Brain pericyte (primary cell): ENCODE measurements at places on chromosomes 12 and 14.

GRCh38 chr14:105030194-105030593 lies 9.3 kb upstream of the CDCA4 start:
- DNase-seq = no peak

DNA sequence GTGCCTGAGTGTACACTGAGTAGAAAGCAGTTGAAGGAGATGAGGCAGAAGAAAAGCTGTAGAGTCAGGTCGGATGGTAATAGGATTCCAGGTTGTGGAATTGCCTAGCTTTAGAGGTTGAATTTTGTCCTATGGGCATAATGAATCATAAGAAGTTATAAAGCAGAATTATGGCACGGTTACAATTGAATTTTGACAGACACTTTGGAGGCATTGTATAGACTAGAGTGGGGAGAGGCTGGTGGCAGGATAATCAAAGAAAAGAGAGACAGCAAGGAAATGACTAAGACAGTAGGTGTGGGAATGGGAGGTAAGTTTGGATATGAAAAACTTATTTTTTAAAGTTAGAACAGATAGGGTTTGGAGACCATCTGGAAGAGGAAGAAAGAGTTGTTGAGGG lies 102.6 kb downstream of the NTN4 start:
- no peak for DNase-seq

DNA sequence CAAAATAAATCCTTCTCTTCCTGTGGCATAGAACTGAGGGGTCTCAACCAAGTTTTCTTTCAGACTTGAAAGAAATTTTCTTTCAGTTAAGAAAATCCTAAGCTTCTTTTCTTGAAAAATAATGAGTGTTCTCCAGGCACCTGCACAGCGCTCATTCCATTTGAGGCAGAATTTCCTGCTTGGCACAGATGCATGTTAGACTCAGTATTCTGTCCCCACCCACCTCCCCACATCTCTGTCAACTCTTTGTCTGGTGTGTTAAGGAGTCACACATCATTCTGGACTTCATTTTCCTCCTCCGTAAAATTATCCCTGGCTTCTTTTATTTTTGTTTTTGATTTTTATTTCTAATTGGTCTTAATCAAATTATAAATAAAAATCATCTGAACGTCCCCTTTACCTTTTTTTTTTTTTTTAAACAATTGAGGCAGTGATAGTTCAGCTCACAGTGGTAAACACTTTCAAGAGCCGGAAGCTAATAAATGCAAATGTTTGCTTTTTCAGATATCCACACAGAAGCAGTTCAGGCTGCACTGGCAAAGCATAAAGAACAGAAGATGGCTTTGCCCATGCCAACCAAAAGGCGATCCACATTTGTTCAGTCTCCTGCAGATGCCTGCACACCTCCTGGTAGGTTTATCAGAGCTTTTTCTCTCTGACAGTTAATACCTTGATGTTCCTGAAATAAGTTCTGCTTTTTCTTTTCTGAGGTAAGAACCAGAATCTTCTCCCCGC lies 104.0 kb upstream of the ATF1 start:
- no peak for DNase-seq

DNA sequence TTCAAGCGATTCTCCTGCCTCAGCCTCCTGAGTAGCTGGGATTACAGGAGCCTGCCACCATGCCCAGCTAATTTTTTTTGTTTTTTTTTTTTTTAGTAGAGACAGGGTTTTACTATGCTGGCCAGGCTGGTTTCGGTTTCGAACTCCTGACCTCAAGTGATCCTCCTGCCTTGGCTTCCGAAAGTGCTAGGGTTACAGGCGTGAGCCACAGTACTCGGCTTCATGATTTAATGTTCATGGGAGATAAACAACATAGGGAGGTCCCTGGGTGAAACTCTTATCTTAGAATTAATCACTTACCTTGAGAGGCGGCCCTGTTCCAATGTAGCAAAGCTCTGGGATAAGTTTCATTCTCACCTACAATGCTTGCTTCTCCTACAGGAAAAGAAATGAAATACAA lies 48.3 kb downstream of the SEL1L start:
- no peak for DNase-seq

GRCh38 chr12:116804051-116804450 lies 65.9 kb downstream of the RNFT2 start:
- DNase-seq = no peak

DNA sequence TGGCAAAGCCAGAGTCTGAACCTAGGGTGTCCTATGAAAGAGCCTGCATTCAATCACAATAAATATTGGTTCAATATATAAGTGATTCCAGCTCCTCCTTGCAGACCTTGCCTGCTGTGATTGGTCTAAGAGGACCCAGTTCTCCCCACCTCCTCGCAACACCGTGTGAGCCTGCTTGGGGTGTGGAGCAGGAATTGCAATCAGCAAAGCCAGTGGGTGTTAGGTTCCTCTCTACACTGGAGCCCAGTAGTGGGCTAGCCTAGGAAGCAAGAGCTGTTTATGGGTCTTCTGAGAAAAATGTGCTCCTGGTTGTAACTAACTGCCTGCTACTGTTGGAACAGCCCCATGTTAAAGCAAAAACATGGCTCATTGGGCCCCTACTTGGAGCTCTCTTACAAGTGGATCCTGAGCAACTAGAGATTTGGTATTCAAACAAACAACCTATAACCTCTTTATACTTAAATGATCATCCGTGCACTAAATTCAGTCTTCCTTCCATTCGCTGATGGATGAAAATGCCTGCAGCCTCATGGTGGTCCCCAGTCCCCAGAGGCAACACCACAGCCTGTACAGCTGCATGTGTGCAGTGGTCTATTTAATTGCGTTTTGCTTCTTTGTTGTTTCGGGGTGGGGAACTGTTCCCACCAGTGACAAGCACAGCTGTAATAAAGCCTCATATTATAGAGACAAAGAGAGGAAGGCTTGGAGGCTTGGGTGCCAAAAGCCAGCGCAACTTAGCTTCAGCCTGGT lies 3.7 kb upstream of the SELPLG start:
- no peak for DNase-seq

DNA sequence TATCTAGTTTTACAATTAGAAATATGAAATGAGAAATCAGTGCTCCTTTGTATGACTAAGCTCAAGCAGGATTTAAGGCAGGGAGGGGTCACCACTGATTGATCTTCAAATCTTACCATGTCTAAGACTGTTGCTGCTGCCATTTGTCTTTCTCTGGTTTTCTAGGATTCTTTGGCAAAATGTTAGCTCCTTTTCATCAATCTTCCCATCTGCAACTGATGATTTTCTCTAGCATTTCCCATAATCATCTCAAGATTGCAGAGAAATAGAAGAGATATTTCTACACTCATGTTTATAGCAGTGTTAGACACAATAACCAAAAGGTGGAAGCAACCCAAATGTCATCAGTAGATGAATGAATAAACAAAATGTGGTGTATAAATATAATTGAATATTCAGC lies 175.0 kb downstream of the RAD51B start:
- no peak for DNase-seq

GRCh38 chr12:47868041-47868440 lies 36.8 kb downstream of the VDR start:
- DNase-seq = peak; percentile 51

DNA sequence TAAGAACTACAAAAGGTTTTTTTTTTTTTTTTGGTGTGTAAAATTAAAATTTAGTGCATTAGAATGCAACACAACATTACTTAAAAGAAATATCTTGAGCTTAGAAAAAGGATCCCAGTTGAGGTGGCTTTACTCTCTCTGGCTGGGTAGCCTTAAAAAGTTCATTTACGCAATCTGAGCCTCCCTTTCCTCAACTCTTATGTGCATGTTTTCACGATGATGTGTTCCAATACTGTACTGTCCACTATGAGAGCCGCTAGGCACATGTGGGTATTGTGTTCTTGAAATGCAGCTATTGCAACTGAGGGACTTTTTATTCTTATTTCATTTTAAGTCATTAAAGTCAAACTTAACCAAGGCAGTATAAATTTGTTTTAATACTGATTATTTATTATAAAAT lies 460.9 kb upstream of the SYT1 start:
- no peak for DNase-seq

GRCh38 chr12:120214626-120215356 lies 13.9 kb upstream of the RPLP0 start:
- no peak for DNase-seq

GRCh38 chr12:52517888-52518287 lies 2.3 kb downstream of the KRT5 start:
- DNase-seq = no peak

DNA sequence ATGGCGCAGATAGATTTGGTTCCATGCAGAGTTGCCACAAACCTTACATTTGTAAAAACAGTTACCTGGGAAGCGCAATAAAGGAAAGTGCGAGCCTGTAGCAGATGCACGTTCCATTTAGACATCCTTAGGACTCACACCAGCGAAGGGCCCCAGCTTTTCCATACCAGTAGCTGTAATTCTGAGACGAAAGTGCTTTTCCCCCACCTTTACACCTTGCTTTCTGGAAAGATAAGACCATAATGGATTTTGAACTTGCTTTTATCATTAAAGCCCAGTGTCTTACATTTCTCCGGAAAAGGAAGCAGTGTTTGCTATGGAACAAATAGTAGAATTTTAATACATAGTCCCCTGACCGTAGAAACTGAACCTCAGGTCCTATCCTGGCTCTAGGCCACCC lies 616 bp upstream of the CCDC77 start:
- no peak for DNase-seq

DNA sequence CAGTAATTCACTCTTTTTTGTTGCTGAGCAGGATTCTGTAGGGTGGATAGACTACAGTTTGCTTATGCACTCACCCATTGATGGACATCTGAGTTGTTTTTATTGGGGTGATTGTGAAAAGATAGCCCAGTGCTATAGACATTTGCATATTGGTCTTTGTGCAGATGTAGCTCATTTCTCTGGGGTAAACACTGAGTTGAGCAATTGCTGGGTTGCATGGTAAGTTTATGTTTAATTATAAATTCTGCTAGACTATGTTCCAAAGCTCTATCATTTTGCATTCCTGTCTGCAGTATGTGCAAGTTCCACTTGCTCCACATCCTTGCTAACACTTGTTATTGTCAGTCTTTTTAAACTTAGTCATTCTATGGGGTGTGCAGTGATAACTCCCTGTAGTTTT lies 65.4 kb upstream of the RFLNA start:
- DNase-seq = no peak

GRCh38 chr12:81377771-81378170 lies 299.9 kb downstream of the ACSS3 start:
- no peak for DNase-seq

GRCh38 chr14:73227812-73228781 lies 9.2 kb upstream of the PAPLN start:
- peak; percentile 91 for DNase-seq

DNA sequence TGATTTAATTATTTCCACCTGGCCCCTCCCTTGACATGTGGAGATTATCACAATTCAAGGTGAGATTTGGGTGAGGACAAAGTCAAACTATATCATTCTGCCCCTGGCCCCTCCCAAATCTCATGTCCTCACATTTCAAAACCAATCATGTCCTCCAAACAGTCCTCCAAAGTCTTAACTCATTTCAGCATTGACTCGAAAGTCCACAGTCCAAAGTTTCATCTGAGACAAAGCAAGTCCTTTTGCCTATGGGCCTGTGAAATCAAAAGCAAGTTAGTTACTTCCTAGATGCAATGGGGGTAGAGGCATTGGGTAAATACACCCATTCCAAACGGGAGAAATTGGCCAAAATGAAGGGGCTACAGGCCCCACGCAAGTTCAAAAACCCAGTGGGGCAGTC lies 31.1 kb upstream of the SPATA7 start:
- no peak for DNase-seq

DNA sequence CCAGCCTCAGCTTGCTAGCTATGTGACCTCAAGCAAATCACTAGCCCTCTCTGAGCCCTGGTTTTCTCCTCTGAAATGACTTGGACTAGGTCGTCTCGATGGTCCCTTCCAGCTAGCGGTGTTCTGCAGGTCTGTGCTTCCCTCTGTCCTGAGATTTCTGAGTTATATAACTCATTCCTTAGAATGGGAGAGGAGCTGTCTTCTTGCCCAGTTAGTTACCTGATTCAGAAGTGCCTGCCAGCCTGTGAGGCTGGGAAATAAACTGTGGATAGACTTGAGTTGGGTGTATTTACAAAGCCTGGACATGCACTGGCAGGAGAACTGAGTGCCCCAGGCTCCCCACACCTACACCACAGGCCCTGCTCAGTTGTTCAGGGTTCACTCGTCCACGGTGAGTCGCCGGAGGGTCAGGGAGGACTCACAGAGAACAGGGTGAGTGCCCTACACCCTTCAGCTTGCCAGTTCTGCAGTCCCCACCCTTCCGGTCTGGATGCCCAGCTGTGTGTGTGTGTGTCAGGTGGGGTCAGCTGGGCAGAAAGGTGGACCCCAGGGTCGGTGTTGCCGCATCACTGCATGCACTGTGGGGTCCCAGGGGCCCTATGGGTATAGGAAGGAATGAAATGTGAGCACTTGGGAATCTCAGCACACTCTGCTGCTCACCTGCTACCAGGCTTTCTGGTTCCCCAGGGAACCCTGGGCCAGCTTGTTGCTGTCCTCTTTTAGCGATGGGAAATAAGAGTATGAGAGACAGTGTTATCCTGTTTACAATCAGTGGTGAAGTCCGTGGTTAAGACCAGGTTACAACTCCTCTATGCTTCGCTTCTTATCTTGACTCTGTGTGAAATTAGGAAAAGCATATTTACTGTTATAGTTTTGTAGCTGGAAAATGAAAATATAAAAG lies 348.2 kb downstream of the DPF3 start:
- DNase-seq = no peak

- no peak for DNase-seq
Observed at GRCh38 chr12:49340971-49341776, 4.2 kb upstream of the C1QL4 start.

GRCh38 chr14:66378712-66379505 lies 107.3 kb upstream of the CCDC196 start:
- DNase-seq = no peak

- peak; percentile 82 for DNase-seq
Observed at GRCh38 chr12:115341442-115341841, 657.5 kb upstream of the TBX3 start.

GRCh38 chr12:82648259-82648909 lies 38.3 kb upstream of the TMTC2 start:
- no peak for DNase-seq

DNA sequence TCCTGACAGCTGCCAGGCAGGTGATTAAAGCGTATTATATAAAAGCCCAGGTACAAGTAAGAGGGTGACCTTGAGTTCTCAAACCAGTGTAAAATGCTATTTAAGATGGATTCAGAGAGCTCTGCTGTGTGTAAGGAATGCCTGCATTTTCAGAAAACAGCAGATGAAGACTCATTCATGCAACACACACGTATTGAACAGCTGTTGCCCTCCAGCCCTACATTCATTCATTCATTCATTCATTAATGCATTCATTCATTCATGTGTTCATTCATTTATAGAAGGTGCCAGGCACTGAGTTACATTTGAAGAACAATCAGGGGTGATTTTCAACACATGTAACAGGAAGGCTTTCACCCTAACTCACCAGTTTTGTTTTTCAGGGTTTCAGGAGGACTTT lies 27.4 kb upstream of the ELK3 start:
- no peak for DNase-seq

DNA sequence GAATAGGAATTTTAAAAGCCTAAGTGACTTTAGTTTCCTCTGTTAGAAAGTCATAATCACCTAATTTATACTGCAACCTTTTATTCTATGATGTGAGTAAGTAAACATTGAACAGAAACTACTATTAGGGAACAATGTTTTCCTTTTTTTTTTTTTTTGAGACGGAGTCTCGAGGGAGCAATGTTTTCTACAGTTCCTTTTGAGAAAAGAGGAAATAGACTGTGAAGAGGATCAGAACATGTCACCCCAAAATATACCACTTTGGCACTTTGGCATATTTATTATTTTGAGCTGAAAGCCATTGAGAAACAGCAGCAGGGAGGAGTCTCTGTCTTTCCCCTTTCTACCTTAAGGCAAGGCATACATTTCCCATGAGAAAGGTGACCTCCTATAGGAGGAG lies 162.7 kb upstream of the CNOT2 start:
- DNase-seq = no peak
